ENCODE measurements at places on chromosomes 3 and 15.

DNA sequence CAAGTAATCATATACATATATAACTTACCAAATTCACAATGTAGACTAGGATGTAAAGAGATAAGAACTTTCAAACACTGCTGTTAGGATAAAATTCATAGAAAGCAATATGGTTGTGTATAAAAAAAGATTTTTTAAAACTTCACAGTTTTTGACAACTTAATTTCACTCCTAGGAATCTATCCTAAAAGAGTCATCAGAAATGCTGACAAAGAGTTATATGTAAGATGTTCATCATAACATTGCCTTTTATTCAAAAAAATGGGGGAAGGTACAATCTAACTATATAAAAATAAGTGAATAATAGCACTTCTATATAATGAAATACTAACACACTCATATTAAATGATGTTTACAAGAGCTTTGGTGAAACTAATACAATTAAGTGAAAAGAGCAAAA, 4.3 kb upstream of the CLDN18 start:
- no peak for DNase-seq

DNA sequence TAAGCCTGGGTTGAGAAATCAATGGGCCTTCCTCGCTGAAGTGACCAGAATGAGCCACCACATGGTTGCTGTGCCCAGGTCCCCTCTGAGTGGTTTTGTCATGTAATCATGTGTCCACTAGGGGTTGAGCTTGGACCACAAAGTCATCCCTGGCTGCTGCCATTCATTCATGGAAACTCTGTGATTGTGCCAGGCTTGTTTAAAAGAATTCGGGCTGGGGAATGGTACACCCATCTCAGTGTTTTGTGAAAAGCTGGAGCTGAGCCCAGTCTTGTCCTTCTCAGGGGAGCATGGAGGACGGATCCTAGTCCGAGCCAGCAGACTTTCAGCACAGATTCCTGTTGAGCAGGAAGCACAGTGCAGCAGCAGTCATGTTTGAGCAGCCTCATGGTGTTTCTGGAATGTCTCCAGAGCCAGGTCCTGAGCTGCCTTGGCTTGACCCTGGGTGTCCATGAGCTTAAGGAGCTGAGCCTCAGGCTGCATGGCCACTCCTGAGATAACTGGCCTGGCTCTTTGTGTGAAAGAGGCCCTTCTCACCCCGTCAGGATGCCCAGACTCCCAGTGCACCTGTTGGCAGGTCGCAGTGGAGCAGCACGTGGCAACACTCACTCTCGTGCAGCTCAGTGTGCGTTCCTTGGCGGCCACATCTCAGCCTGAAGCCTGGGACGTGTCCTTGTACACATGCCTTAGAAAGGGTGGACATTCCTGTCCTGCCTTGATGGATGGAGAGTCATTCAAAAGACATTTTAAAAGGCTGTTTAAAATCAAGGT, 260.3 kb upstream of the TPM1 start:
- peak; percentile 80 for DNase-seq

- DNase-seq: no peak
These were observed 75.8 kb upstream of the SYN2 start for GRCh38 chr3:11928381-11928780.

- no peak for DNase-seq
These were observed 250.1 kb downstream of the ZBTB20 start for GRCh38 chr3:114896978-114897377.

DNA sequence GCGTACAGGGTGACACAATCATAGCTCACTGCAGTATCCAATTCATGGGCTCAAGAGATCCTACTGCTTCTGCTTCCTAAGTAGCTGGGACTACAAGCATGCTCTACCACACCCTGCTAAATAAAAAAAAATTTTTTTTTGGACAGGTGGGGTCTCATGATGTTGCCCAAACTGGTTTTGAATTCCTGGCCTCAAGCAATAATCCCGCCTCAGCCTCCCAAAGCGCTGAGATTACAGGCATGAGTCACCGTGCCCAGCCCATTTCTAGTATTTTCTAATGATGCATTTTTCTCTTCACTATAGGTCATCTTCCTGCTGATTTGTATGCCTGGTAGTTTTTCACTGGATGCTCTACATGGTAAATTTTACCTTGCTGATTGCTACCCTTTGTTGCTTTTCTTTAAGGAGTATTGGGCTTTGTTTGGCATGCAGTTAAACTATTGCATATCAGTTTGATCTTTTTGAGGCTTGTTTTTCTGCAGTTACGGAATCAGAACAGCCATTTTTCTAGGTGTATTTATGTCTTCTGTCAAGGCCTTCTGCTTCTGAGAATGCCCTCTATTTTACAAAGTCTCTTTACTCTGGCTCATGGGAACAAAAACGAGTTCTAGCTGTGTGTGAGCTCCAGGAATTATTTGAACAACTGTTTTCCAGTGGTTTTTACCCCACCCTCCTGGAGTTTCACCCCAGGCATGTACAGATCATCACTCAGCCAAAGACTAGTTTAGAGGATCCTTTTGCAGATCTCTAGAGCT, 14.2 kb upstream of the NPTN start:
- DNase-seq: no peak

DNA sequence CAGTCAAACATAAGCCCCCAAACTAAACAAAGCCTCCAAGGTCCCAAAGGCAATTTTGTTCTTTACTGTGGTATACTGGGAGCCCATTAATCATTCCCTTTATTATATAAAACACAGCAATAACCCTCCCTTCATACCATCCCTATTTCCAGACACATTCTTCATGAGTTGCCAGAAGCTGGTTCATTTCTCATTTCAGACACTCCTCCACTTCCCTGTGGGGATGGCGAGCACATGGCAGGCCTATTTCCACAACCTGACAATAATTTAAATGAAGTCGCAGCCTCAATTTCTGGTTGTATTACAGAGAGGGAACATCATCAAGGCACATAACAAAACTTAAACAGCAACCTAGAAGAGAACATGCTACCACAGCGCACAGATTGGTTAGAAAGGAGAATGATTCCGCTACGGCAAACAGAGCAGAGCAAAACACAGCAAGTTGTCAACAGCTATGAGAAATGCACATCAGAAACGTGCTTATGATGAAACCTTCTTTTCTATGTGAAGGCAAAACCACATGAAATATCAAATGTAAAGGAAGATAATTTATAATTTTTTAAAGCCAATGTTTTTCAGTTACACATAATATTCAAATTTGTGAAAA, 63.3 kb upstream of the ARHGEF3 start:
- DNase-seq: no peak

DNA sequence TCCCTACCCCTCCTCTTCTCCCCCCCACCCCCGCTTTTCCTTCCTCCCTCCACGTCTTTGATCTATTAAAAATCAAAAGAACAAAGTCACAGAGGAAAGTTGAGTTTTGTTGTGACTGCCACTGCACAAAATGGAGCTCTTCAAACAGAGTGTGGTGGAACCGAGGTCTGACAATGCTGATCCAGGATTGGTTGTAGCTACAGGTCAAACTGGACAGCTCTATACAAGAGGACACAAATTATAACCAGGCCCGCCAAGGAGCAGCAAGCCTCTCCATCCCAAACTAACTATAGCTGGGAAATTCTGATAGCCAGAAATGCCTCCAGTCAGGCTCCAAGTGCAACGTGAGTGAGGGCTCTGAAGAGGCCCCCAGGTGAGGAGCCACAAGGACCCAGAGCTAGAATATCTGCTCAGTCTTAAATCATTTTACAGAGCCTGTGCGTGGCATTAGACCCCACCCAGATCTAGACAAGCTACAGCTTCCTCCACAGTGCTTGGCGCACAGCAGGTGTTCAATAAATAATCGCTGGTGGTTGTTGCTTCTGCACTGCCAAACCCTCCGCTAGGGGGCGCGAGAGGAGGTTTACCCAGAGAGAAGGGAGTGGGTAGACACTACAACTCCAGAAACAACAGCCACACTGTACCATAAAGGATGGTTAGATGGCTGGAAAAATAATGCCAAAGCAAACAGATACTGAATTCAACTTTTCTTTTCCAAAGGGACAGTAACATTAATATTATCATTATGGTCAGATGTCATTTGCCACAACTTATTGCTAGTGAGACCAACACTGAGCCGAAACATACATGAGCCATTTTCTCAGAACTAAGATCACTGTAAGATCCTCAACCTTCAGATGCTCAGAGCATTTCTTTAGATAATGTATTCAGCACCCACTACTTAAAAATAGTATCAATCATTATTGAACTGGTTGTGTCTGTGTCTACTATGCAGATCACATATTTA, 44.6 kb downstream of the ZIC4 start:
- peak; percentile 64 for DNase-seq

GRCh38 chr3:120432150-120432860, 18.5 kb downstream of the FSTL1 start:
- DNase-seq: no peak

- DNase-seq: no peak
These were observed 120.9 kb upstream of the ZBED2 start for GRCh38 chr3:111715911-111716523.

- no peak for DNase-seq
These were observed 145.2 kb upstream of the CBLB start for GRCh38 chr3:106013971-106014370.

DNA sequence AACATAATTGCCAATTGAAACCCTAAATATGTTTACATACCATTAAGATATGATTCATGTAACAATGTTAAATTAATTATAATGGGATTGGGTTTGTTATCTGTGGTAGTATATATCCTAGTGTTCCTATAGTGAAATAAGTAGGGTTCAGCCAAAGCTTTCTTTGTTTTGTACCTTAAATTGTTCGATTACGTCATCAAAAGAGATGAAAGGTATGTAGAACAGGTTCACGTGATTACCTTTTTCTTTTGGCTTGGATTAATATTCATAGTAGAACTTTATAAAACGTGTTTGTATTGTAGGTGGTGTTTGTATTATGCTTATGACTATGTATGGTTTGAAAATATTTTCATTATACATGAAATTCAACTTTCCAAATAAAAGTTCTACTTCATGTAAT, 212.4 kb downstream of the CHL1 start:
- no peak for DNase-seq

DNA sequence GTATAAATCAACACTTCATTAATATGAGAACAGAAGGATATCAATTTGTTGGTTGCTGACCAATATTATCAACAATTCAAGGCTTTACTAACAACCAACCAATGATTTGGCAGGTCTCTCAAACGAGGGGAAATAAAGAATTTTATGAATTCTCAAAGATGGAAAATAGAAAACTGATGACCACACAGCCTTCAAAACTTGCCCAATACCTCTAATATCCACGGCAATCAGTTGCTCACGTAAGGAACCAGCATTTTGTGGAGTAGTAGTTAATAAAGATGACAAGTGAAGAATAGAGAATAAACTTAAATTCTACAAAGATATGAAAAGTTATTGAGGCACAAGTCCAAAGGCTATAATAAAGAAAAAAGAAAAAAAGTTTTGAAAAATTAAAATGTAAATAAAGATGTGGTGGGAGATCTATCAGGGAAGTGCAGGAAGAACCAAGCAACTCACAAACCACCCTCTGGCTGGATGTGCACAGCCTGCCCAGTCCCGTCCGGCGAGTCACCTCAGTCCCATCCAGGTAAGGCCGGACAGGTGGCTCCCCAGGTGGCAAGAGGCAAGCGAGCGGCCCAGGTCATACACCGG, 808 bp downstream of the GK5 start:
- DNase-seq: no peak

DNA sequence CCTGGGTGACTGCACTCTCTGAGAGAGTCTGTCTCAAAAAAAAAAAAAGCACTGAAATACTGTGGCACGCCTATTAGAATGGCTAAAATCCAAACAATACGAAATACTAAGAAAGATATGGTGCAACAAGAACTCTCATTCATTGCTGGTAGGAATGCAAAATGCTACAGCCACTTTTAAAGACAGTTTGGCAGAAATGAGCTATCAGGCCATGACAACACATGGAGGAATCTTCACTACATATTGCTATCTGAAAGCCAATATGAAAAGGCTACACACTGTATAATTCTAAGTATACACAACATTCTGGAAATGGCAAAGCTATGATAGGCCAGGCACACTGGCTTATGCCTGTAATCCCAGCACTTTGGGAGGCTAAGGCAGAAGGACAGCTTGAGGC, 18.8 kb downstream of the DPPA2 start:
- no peak for DNase-seq

DNA sequence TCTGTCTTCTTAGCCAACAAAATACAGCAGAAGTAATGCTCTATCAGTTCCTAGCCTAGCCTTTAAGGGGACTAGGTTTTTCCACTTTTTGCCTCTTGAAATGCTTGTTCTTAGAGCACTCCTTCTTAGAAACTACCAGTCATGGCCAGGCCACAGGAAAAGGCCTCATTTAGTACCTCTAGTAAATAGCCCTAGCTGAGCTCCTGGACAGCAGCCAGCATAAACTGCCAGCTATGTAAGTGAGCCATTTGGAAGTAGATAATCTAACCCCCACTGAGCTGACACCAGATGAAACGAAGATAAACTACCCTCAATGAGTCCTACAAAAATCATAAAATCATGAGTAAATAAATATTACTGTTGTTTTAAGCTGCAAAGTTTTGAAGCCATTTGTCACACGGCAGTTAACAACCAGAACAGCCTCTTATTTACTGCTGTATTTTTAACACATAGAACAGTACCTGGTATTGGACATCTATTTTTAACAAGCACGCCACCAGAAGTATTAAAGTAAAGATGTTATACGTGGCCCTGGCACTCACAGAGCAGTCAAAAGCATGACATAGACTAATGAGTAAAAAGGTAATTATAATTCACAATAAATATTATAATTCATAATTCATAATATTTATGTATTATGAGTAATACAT, 12.0 kb downstream of the TBC1D5 start:
- peak; percentile 74 for DNase-seq

DNA sequence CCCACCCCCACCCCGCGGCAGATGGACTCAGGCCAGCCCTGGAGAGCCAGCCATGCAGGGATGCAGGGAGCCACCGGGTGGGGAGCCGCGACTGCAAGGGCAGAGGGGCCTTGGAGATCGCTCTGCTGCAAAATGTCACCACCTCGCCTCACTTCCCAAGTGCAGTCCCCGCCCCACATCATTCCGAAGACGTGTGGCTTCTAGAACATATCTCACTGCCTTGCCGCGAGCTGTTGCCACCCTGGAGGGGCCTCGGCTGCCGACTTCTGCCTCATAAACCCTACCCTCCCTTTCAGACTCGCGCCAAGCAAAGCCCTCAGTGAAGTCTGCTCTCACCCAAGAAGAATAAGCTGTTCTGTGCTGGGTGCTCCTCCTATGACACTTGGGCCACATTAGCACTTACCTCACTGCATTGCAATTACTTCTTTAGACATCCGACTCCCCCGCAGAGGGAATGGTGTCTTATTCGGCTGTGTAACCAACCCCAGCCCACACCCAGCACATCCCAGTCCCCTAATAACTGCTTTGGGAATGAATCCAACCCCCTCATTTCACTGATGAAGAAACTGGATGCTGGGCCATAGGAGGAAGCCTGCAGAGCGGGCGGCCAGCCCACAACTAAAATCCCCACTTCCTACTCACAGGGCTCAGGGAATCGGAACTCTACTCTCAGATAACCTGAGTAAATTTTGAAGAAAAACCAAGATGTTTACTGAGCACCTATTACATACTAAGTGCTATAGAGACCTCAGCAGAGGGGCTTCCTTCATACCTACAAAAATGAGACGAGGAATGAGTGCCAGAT, 8.6 kb downstream of the TLE3 start:
- peak; percentile 69 for DNase-seq
